ENCODE measurements at places on chromosomes 5 and 9. TPM values are rescaled to one million over a fixed set of nuclear protein-coding genes. Genes with fewer than 3 reads are reported as not detected.
A peak's percentile ranks its signal among the peaks of the same experiment; 100 is the strongest.

SECISBP2 gene
- 44.4 TPM for total RNA-seq

SPATA6L gene
- 21.2 TPM for total RNA-seq

DOLPP1 gene
- 30.2 TPM for total RNA-seq

PLPP7 gene
- not detected for total RNA-seq

INSL4 gene
- total RNA-seq: not detected

MYOZ3 gene
- 2.7 TPM for total RNA-seq

CFAP90 gene
- total RNA-seq: not detected

ARL14EPL gene
- not detected for total RNA-seq

FOXI1 gene
- total RNA-seq: not detected

ABITRAM gene
- 20.7 TPM for total RNA-seq

CDKN2B gene
- not detected for total RNA-seq

HMCN2 gene
- total RNA-seq: 0.28 TPM

GZMA gene
- not detected for total RNA-seq

LOX gene
- total RNA-seq: 3.6 TPM

LCN6 gene
- total RNA-seq: not detected

TPM2 gene
- 39.2 TPM for total RNA-seq

HAVCR2 gene
- total RNA-seq: 0.19 TPM

CKS2 gene
- 301 TPM for total RNA-seq

FGFR4 gene
- 17.2 TPM for total RNA-seq

PCDHB10 gene
- 2.8 TPM for total RNA-seq

GPX8 gene
- total RNA-seq: 54.7 TPM

DNA sequence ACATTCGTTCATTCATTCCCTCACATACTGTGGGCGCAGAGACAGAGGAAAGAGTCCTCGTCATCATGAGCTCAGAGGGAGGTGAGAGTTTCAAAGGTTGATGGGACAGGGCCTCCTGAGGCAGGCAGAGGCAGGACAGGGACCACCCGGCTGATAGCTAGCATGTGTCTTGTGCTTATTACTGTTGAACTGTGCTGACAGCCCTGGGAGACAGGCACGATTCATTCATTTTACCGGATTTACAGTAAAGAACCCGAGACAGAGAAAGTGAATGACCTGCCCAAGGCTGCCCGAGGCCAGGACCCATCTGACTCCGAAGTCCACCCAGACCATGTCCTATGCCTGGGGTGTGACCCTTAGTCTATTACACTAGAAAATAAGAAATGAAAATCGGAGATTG lies 4.9 kb upstream of the FAM163B start:
- DNase-seq: no peak

- DNase-seq: no peak
These were observed 61.9 kb downstream of the OXCT1 start for GRCh38 chr5:41808294-41808693.

DNA sequence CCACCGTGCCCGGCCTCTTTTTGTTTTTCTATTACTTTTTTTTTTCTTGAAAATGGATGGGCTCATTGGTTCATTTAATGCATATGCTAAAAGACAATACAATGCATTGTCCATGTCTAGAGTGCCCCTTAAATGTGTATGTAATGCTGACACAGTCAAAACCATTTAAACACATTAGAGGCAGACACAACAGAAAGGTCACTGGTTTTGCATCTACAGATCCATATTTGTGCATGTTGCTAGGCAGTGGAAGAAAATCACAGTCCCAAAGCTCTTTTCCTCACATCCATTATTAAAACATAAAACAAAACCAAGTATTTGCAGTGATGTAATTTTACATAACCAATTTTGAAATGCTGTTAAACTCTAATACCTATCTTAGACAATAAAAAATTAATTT lies 389.0 kb downstream of the TAF11L14 start:
- no peak for DNase-seq

GRCh38 chr9:96222132-96222531 lies 79.8 kb downstream of the HSD17B3 start:
- DNase-seq: peak; percentile 48

DNA sequence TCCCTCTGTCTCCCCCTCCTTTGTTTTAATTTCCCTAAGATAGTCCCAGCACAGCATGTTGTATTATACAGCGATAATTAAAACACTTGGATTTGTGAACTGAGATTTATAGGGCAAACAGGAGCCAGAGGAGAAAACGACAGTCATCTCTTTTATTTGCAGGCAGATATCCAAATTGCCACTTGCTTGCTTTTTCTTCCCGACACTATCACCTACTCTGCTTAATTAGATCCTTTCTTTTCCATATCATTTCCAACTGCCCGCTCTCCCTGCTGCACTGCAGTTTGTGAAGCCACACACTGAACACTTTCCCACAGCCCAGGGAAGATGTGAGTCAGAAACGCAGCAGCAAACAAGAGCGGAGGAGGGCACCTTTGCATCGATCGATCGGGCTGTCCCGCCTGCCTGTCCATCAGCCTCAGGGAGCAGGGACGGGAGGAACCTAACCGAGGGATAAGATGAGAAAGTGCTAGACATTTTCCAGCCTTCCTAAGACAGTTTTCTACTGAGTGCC lies 35.8 kb upstream of the SPRY4 start:
- DNase-seq: peak; percentile 47

DNA sequence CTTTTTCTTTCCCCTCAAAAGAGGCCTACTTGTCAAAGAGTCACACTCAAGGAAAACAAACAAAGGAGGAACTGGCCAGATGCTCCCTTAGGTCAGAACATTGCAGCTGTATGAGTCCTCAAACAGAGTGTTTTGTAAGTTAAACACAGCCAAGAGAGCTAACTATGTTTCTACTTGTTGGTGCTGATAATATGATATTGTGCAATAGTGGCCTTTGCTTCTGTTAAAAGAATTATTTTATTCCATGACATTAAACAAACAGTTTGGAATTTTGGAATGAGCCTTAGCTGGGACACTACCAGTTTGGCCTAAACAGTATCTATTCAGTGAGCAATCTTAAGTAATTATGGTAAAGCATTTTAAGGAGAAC lies 56.0 kb upstream of the TPD52L3 start:
- no peak for DNase-seq

DNA sequence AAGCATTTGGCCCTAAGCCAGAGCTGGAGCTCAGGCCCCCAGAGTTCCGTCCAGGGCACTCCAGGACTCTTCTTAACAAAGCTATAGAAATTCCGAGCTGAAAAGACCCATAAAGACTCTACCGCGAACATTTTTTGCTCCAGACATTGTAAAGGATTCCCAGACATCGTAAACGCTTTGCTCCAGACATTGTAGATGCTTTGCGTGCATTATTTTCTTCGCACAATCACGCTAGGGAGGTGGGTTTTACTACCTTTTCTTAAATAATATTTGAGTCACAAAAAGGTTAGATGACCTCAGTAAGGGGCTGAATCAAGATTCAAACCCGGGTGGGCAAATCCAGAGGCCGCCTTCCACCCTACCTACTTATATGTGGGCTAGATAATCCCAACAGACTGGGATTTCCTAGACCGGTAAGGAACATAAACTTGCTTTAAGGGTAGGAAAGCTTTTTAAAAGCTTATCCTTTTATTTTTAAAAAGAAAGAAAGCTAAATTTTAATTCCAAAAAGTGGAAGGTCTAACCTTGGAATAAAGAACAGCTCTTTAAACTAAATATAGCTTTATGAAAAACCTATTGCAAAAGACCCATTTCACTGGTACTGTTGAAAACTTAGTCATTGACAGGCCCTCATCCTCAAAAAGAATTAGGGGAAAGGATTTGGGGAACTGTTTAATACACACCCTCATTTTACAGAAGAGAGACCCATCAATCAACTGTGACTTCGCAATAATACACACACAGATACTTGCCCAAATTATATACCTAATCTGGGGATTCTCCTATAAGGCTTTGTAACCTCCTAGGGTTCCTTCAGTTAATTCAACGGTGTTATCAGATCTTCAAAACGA lies 822 bp upstream of the TNIP1 start:
- no peak for DNase-seq

GRCh38 chr9:108511307-108511706 lies 344.5 kb downstream of the ACTL7B start:
- no peak for DNase-seq

- DNase-seq: no peak
These were observed 25.1 kb upstream of the CD180 start for GRCh38 chr5:67221487-67222242.

GRCh38 chr9:99108131-99108530 lies 3.2 kb downstream of the TGFBR1 start:
- no peak for DNase-seq

GRCh38 chr9:13436591-13436990 lies 157.1 kb upstream of the MPDZ start:
- DNase-seq: no peak

DNA sequence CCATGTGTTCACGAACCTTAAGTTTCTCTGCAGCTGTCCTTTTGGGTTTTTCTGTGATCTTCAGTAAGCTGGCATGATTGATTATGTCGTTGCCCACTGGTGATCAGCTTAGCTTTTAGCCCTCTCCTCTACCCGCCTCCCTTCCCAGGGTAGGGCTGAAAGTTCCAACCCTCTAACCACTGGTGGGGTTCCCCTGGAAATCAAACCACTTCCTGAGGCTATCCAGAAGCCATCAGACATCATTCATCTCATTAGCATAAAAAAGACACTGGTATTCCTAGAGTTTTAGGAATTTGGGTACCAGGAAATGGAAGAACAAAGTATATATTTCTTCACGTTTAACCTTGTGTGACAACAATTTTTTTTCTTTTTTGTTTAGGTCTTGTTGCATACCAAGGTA lies 29.8 kb downstream of the SPIN1 start:
- DNase-seq: no peak

GRCh38 chr9:108239696-108240321 lies 616.0 kb downstream of the ACTL7B start:
- no peak for DNase-seq

GRCh38 chr5:138951986-138952735 lies 77.0 kb upstream of the LRRTM2 start:
- no peak for DNase-seq

- DNase-seq: no peak
These were observed 7.5 kb downstream of the LHX6 start for GRCh38 chr9:122221183-122221811.

GRCh38 chr9:36960575-36960955 lies 73.5 kb downstream of the PAX5 start:
- DNase-seq: no peak

GRCh38 chr5:151002250-151002649 lies 18.1 kb upstream of the GPX3 start:
- peak; percentile 38 for DNase-seq

DNA sequence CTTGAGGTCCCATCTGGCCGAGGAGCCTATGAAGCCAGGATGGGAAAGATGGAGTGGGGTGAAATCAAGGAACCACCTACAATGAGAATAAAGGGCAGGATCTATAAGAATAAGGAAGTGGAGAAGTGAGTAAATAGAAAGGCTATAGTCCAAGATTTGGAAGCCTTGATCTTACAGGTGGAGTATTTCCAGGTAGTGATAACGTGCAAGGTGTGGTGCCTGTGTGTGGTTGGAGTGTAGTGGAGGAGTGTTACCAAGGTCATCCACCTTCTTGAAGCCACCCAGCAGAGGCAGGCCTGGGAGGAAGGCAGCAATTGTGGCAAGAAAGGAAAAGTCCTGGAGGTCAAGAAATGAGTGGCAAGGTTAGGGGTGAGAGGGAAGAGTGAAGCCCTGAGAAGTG lies 72.9 kb downstream of the IQGAP2 start:
- DNase-seq: no peak

DNA sequence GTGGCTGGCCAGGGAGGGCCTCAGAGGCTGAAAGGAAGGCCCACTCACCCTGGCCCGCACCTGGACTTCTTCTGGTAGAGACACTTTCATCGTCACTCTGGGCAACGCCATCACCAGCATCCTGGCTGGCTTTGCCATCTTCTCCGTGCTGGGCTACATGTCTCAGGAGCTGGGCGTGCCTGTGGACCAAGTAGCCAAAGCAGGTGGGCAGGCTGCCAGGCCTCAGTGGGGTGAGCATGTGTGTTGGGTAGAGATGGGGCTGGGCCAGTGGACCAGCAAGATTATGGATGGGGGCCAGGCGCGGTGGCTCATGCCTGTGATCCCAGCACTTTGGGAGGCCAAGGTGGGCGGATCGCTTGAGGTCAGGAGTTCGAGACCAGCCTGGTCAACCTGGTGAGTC lies 12.6 kb downstream of the SLC6A7 start:
- DNase-seq: no peak

GRCh38 chr9:107683566-107683965 lies 194.0 kb upstream of the KLF4 start:
- DNase-seq: no peak

DNA sequence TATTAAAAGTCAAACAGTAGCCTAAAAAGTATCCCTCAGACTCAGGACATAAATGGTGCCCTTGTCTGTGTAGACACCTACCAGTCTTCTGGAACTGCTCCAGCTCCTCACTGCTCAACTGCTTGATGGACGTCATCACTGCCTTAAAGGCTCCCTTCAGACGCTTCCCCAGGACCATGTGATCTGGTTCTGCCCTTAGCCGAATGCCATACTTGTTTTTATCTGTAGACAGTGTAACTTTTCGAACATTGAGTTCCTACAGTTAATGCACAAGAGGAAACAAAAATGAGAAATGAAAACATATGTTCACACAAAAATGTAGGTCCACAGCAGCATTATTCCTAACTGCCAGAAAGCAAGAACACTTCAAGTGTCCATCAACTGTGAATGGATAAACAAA lies 46.2 kb downstream of the IARS1 start:
- DNase-seq: no peak

DNA sequence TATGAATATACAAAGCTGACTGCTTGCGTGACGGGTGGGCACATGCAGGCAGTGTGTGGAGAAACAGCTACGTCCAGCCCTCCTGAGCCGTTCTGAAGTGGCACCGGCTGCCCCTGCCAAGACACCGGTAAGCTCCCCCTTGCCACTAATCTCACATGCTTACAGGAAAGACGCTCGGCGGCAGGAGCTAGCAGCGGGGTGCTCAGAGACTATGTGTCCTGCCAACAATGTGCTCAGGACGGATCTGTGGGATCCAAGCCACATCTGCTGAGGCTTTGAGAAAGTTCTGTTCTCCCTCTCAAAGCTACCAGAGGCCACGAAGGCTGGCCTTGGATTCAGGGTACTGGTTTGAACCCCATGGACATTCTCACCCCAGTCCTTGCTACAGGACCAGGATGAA lies 157.2 kb upstream of the PHYKPL start:
- no peak for DNase-seq

DNA sequence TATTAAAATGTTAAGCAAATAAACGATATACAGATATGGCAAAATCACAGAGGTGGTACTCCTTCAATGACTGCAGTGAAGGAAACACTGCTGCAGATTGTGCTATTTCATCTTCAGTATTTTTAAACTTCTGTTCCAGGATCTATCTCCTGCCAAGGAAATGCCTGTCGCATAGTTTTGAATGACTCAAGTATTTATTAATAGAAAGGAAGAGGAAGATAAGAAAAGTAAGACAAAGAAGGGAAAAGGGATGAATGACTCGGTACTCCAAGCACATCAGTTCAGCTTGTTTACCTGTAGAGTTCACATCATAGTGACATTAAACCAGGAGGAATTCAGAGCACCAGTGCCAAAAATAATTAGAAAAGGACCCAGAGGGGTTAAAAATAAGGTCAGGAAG lies 5.1 kb upstream of the GPX8 start:
- DNase-seq: no peak

DNA sequence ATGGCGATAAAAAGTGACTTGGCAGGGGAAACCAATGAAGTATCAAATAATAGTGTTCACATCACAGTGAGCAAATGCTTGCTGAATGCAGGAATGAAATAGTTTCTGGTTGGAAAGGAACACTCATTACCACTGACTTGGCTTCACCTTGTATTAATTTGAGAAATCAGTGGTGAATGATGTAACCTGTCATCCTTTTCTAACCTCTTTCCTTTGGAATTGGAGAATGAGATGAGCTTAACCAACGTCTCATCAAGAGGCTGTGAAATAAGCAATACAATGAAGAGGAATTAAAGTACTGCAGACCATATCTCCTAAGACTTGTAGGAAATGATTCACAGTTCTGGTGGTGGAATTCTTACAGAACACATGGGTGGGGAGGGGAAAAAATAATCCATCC lies 192.2 kb downstream of the DMAC1 start:
- DNase-seq: no peak
